ENCODE measurements at places on chromosomes 16 and 17. TPM values are rescaled to one million over a fixed set of nuclear protein-coding genes. Genes with fewer than 3 reads are reported as not detected.

Gene FOXJ1
- 0.32 TPM for total RNA-seq

Gene RNF222
- not detected for total RNA-seq

Gene SYCE1L
- total RNA-seq = 3.8 TPM

Gene HBA1
- total RNA-seq = not detected

Gene C16orf95
- 7.0 TPM for total RNA-seq

Gene CEP112
- total RNA-seq = 3.0 TPM

Gene DPEP1
- total RNA-seq = not detected

Gene CANT1
- 82.8 TPM for total RNA-seq

Gene LSM12
- 65.9 TPM for total RNA-seq

Gene PNMT
- total RNA-seq = not detected

Gene C17orf100
- total RNA-seq = 2.0 TPM

Gene DOC2B
- total RNA-seq = 6.6 TPM

Gene C1QBP
- 164 TPM for total RNA-seq

Gene CCDC92B
- 0.07 TPM for total RNA-seq

Gene NKD1
- 1.0 TPM for total RNA-seq

Gene RANBP10
- total RNA-seq = 36.4 TPM

Gene PCGF2
- 2.7 TPM for total RNA-seq

Gene HS3ST4
- not detected for total RNA-seq

Gene RHBDL1
- 0.98 TPM for total RNA-seq

Gene CTRB1
- not detected for total RNA-seq

Gene RTN4RL1
- 1.6 TPM for total RNA-seq

Gene MARCHF10
- total RNA-seq = not detected

Gene NRN1L
- total RNA-seq = 0.59 TPM

Gene KRTAP1-5
- total RNA-seq = not detected

Gene KRTAP9-2
- total RNA-seq = not detected

Gene PLEKHH3
- total RNA-seq = 0.61 TPM
